Glutamatergic neuron (in vitro differentiated cells): ENCODE measurements at places on chromosomes 11 and 22. TPM values are rescaled to one million over a fixed set of nuclear protein-coding genes. Genes with fewer than 3 reads are reported as not detected.

GRIA4 gene
- total RNA-seq: 13.6 TPM

BTG4 gene
- not detected for total RNA-seq

MRPL21 gene
- 54.3 TPM for total RNA-seq

CARNS1 gene
- total RNA-seq: 0.07 TPM
